ENCODE measurements at places on chromosomes 4 and X. TPM values are rescaled to one million over a fixed set of nuclear protein-coding genes. Genes with fewer than 3 reads are reported as not detected.

Gene DIAPH2
- total RNA-seq: 12.1 TPM

Gene FGA
- total RNA-seq: not detected

Gene CFAP99
- total RNA-seq: not detected

Gene NCAPG
- 28.2 TPM for total RNA-seq

Gene GDI1
- 125 TPM for total RNA-seq

Gene RAB33A
- 10.1 TPM for total RNA-seq

Gene CCSER1
- total RNA-seq: not detected
